ENCODE measurements at places on chromosomes 11 and 22. TPM values are rescaled to one million over a fixed set of nuclear protein-coding genes. Genes with fewer than 3 reads are reported as not detected.

NCF4 gene
- total RNA-seq: 5.9 TPM

ASRGL1 gene
- total RNA-seq: 2.5 TPM

FOLR3 gene
- total RNA-seq: not detected

OR2AT4 gene
- not detected for total RNA-seq

IMMP1L gene
- 50.4 TPM for total RNA-seq

RBFOX2 gene
- total RNA-seq: 193 TPM

TPCN2 gene
- 6.8 TPM for total RNA-seq

CDC45 gene
- 6.1 TPM for total RNA-seq

JAML gene
- total RNA-seq: 2.5 TPM

VSTM5 gene
- total RNA-seq: 0.31 TPM

NELL1 gene
- total RNA-seq: 6.5 TPM

GRCh38 chr11:47111318-47111804, 65.3 kb downstream of the ARFGAP2 start:
- DNase-seq: no peak

GRCh38 chr11:114401311-114401710, 845 bp downstream of the RBM7 start:
- peaks cover 7% of the 10 kb centered on the region for H3K36me3 ChIP-seq
- peaks cover 2% of the 10 kb centered on the region for H3K4me1 ChIP-seq
- peak overlapping the region; percentile 99 for H3K27ac ChIP-seq
- DNase-seq: peak; percentile 46
- peak overlapping the region; percentile 92 for H3K4me3 ChIP-seq

GRCh38 chr11:109040303-109040702, 375.4 kb downstream of the DDX10 start:
- no peak overlapping the region for H3K4me3 ChIP-seq
- H3K36me3 ChIP-seq: no peaks in the 10 kb centered on the region
- H3K27me3 ChIP-seq: no peaks in the 10 kb centered on the region

GRCh38 chr11:119100994-119101758, 477 bp downstream of the DPAGT1 start:
- H3K4me1 ChIP-seq: peaks cover 26% of the 10 kb centered on the region
- H3K36me3 ChIP-seq: peaks cover 25% of the 10 kb centered on the region
- DNase-seq: peak; percentile 37
- no peaks in the 10 kb centered on the region for H3K27me3 ChIP-seq
- H3K4me3 ChIP-seq: peak overlapping the region; percentile 93

DNA sequence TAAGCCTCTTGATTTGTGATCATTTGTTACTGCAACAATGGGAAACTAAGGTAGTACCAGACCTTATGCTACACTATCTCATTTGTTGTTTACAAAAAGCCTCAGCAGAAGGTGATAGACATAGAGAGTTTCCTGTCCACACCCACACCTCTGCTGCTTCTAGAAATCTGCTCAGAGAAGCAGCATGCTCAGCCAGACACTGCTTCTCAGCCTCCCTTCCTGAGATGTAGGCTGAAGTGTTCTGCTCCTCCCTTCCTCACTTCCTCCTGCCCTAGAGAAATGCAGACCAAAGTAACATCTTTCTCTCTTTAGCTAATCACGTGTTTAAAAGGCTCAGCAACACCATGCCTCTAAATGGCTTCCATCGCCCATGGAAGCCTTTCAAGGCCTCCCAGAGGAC, 88.4 kb downstream of the SLC1A2 start:
- no peaks in the 10 kb centered on the region for H3K4me1 ChIP-seq
- H3K27ac ChIP-seq: no peak overlapping the region
- H3K27me3 ChIP-seq: no peaks in the 10 kb centered on the region
- no peak for DNase-seq

- no peaks in the 10 kb centered on the region for H3K4me1 ChIP-seq
- no peak overlapping the region for H3K4me3 ChIP-seq
- H3K27ac ChIP-seq: no peak overlapping the region
- no peaks in the 10 kb centered on the region for H3K36me3 ChIP-seq
- DNase-seq: no peak
- no peaks in the 10 kb centered on the region for H3K27me3 ChIP-seq
Observed at GRCh38 chr11:12569499-12570425, 104.5 kb upstream of the TEAD1 start.

DNA sequence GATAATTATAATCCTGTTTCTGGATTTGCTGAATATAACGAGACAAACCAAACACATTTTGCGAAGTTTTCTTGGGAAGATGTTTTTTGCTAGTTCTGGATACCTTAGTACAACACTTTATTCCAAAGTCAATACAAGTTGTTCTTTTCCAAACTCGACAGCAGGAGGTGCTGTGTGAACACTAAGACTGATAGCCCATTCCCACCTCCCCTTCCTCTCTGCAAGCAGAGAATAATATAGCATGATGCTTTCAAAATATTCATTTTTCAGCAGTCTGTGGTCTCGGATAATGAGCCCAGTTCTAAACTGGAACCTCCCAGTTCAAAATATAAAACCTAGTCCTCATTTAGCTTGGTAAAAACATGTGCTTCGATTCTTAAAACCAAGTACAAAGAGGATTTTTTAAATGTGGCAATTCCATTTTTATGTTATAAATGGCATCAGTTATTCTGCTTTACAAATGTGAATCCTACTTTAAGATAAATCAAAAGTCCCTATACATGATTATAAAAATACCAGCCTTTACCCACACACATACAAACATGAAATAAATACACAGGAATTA, 129.1 kb downstream of the DCDC1 start:
- no peak overlapping the region for H3K4me3 ChIP-seq
- no peak overlapping the region for H3K27ac ChIP-seq
- no peaks in the 10 kb centered on the region for H3K4me1 ChIP-seq
- no peaks in the 10 kb centered on the region for H3K27me3 ChIP-seq
- no peaks in the 10 kb centered on the region for H3K36me3 ChIP-seq

- H3K4me1 ChIP-seq: peaks cover 49% of the 10 kb centered on the region
- no peaks in the 10 kb centered on the region for H3K36me3 ChIP-seq
- H3K27ac ChIP-seq: peak overlapping the region; percentile 77
- no peak overlapping the region for H3K4me3 ChIP-seq
Observed at GRCh38 chr11:74673693-74674360, 57.4 kb downstream of the CHRDL2 start.

DNA sequence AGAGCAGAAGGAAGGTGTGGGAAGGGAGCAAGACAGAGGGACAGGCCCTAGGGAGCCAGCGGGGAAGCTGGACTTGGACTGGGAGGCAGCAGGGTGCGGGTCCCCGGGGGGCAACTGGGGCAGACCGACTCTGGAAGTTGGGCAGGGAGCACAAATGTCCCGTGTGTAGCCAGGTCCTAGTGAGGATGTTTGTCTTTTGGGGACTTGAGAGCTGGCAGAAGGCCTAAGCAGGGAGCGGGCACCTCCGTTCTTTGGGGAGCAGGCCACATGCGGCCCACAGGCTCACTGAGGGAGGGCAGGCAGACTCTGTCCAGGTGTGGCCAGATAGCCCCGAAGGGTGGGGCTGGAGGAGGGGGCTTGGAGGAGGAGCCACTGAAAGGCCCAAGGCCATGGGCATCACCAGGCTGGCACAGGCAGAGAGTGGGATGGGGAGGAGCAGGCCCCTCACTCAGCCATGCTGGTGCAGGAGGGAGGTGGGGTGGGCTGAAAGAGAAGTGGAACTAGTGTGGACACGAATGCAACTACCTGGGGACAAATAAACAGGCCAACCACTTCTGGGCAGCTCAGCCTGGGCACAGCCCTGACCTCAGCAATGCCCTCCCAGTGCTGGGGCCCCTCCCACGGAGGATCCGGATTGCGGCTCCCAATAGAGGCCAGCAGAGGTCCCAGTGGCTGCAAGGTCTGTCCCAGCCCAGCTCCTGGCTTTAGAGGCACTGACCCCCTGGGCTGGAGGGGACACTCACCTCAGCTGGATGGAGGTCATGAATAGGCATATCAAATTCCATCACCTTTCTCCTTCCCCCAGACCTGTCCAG, 1.3 kb upstream of the SCARF2 start:
- peaks cover 7% of the 10 kb centered on the region for H3K27me3 ChIP-seq
- peaks cover 51% of the 10 kb centered on the region for H3K4me1 ChIP-seq
- H3K4me3 ChIP-seq: peak overlapping the region; percentile 72
- DNase-seq: no peak
- H3K36me3 ChIP-seq: peaks cover 16% of the 10 kb centered on the region

- no peaks in the 10 kb centered on the region for H3K4me1 ChIP-seq
- peaks cover 7% of the 10 kb centered on the region for H3K36me3 ChIP-seq
- no peak overlapping the region for H3K27ac ChIP-seq
- no peaks in the 10 kb centered on the region for H3K27me3 ChIP-seq
- H3K4me3 ChIP-seq: no peak overlapping the region
- DNase-seq: peak; percentile 83
Observed at GRCh38 chr11:94185416-94186084, 56.9 kb downstream of the PANX1 start.

GRCh38 chr11:23519194-23519593, 658.9 kb upstream of the CCDC179 start:
- H3K36me3 ChIP-seq: no peaks in the 10 kb centered on the region
- no peaks in the 10 kb centered on the region for H3K4me1 ChIP-seq
- no peaks in the 10 kb centered on the region for H3K27me3 ChIP-seq
- no peak overlapping the region for H3K4me3 ChIP-seq
- no peak overlapping the region for H3K27ac ChIP-seq

GRCh38 chr11:66883016-66883965, 26.4 kb downstream of the LRFN4 start:
- peaks cover 62% of the 10 kb centered on the region for H3K4me1 ChIP-seq
- H3K27me3 ChIP-seq: no peaks in the 10 kb centered on the region
- no peak overlapping the region for H3K4me3 ChIP-seq
- peak; percentile 63 for DNase-seq

DNA sequence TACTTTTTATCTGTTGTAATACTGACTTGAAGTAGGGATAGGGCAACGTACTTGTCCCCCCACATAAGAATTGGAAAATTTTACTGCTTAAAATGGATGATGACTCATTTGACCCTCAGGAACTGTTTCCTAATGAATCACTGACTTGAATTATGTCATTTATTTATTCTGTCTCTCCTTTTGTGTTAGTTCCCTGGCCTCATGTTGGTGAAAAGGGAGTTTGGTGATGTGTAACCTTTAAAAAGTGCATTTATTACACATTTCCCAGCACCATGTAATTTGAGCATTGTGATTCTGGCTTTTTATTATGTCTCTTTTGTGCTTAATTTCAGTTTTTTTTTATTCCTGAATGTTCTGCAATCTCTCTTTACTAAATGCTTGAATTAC, 20.3 kb upstream of the PGM2L1 start:
- no peaks in the 10 kb centered on the region for H3K27me3 ChIP-seq
- no peaks in the 10 kb centered on the region for H3K4me1 ChIP-seq

DNA sequence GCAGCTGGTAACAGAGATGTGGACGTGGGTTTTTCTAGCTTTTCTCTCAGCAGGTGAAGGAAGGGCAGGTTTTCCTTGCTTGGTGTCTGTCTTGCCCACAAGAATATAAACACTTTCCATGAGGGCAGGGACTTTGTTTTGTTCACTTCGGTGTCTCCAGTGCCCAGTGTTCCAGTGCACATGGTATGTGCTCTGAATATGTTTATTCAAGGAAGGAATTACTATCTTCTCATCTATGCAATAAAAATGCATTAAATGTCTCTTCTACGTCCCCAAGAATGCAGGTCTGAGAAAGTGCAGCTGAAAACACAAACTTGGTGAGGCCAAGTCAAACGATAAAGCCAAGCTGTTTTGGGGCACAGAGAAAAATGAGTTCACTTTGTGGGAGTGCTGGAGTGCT, 56.3 kb upstream of the PLET1 start:
- H3K27ac ChIP-seq: no peak overlapping the region
- DNase-seq: no peak
- no peak overlapping the region for H3K4me3 ChIP-seq

DNA sequence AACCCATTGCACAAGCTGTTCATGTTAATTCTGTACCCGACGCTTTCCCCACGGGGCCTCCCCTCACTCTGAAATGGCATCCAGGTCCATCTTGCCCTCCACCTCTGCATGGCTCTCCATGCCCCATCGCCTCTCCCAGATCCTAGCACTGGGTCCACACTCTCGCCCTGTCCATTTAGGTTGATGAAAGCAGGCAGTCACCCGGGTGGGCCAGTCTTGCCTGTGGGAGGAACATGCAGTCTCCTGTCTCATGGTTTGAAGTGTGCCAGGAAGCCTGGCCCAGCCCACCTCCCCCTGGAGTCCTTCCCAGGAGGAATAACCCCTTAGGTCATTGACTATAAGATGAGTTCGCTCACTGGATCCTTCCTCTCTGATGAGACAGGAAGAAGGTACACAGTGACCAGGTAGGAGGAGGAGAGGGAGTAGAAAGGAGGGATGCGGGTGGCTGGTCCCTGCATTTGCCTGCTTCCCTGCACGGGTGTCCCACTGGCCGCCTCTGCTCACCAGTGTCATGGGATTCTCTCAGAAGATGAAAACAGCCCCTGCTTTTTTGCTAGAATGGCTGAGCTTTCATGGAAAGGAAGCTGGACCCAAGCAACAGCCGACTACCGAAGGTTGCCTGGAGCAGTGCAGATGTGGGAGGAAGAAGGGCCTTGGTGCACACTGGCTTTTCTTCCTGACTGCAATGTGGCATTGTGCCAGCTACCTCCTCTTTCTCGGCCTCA, 6.8 kb downstream of the TMEM121B start:
- H3K36me3 ChIP-seq: peaks cover 4% of the 10 kb centered on the region
- no peak for DNase-seq
- peaks cover 22% of the 10 kb centered on the region for H3K4me1 ChIP-seq
- no peak overlapping the region for H3K4me3 ChIP-seq
- peaks cover 3% of the 10 kb centered on the region for H3K27me3 ChIP-seq

- H3K4me1 ChIP-seq: peaks cover 19% of the 10 kb centered on the region
- peaks cover 28% of the 10 kb centered on the region for H3K36me3 ChIP-seq
- H3K27ac ChIP-seq: no peak overlapping the region
- no peak overlapping the region for H3K4me3 ChIP-seq
Observed at GRCh38 chr11:17075506-17075905, 2.0 kb downstream of the RPS13 start.

DNA sequence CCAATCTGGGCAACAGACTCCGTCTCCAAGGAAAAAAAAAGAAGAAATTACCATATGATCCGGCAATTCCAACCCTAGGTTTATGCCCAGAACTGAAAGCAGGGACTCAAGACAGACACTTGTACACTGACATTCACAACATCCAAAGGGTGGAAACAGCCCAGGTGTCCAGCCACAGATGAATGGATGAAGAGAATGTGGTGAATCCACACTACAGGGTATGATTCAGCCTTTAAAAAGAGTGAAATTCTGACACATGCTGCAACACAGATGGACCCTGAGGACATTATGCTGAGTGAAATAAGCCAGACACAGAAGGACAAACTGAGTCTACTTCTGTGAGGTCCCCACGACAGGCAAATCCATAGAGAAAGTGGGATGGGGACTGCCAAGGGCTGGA, 43.9 kb downstream of the SGSM3 start:
- H3K4me1 ChIP-seq: peaks cover 45% of the 10 kb centered on the region
- no peak for DNase-seq
- no peaks in the 10 kb centered on the region for H3K27me3 ChIP-seq
- H3K4me3 ChIP-seq: no peak overlapping the region
- peak overlapping the region; percentile 13 for H3K27ac ChIP-seq
